Left colon (tissue), 2 donors: ENCODE measurements at places on chromosomes 2 and 18. TPM values are rescaled to one million over a fixed set of nuclear protein-coding genes. Genes with fewer than 3 reads are reported as not detected.

The SPC25 gene
- total RNA-seq = 1.2 TPM

The PREB gene
- 40.8 TPM for total RNA-seq

The HMSD gene
- not detected for total RNA-seq

The EVX2 gene
- total RNA-seq = not detected

The FBXO15 gene
- total RNA-seq = 0.42 TPM

The CIDEA gene
- 0.34 TPM for total RNA-seq

The TMEM247 gene
- not detected for total RNA-seq

The SUPT7L gene
- total RNA-seq = 23.1 TPM

The ZEB2 gene
- 15.4 TPM for total RNA-seq

The TMX3 gene
- total RNA-seq = 26.4 TPM

The CCDC121 gene
- total RNA-seq = 2.5 TPM

The SP140 gene
- total RNA-seq = 1.1 TPM

The GALR1 gene
- 0.46 TPM for total RNA-seq

The MALL gene
- total RNA-seq = 561 TPM

The ADAM23 gene
- 0.79 TPM for total RNA-seq
